ENCODE measurements at places on chromosomes 6 and 20. TPM values are rescaled to one million over a fixed set of nuclear protein-coding genes. Genes with fewer than 3 reads are reported as not detected.

DNA sequence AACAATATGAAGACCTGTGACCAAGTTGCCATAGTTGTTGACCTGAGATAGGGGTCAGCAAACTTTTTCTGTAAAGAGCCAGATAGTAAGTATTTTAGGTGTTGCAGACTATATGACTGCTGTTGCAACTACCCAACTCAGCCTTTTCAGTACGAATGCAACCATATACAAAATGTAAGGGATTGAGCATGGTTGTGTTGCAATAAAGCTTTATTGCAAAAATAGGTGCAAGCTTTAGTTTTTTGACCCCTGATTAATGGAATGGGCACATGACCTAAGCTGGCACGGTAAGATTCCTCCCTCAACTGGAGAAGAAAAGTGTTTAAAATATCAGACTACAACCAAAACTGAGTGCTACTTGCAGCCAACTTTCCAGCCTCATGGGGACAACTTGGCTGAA, 17.3 kb upstream of the EPM2A start:
- DNase-seq: no peak
- no peak overlapping the region for H3K4me3 ChIP-seq
- H3K4me1 ChIP-seq: peaks cover 5% of the 10 kb centered on the region
- peaks cover 2% of the 10 kb centered on the region for H3K36me3 ChIP-seq
- H3K27ac ChIP-seq: no peak overlapping the region

DNA sequence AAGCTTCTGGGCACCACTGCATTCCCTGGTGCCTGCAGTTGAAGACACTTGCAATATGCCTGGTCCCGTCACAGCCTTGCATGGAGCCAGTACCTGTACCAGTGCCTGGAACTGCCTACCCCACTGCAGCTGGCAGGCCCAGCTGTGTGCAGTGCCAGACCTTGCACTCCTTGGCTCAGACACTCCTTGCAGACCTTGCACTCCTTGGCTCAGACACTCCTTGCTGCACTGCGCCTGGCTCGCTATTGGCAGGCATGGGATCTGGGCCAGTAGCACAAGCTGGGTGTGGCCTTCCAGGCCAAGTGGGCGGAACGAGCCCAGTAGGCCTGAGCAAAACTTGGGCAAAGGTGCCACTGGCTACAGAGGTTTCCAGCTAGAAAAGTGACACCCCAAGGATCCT, 1189.1 kb downstream of the GRIK2 start:
- H3K27me3 ChIP-seq: no peaks in the 10 kb centered on the region
- no peak for DNase-seq
- no peaks in the 10 kb centered on the region for H3K36me3 ChIP-seq

DNA sequence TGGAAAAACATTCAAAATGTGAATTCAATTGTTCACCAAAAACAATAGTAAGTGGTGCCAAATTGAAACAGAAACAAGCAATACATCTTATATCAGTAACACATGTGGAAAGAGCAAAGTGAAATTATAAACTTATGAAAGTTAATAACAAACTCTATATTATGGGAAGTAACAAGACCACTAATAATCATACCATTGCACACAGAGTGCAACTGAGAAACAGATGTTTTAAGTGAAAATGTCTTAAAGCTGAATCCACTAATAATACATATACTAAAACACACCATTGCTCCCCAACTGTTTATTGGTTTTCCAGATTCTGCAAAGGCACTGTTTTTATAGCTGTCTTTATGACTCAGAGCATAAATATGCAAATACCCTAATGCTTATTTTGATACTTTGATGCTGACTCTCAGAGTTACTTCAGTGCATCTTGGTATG, 292.3 kb downstream of the RFPL4B start:
- H3K27me3 ChIP-seq: no peaks in the 10 kb centered on the region
- no peak overlapping the region for H3K4me3 ChIP-seq
- no peaks in the 10 kb centered on the region for H3K36me3 ChIP-seq

- no peak for DNase-seq
- no peak overlapping the region for H3K27ac ChIP-seq
- H3K4me3 ChIP-seq: no peak overlapping the region
- no peaks in the 10 kb centered on the region for H3K36me3 ChIP-seq
Measured at GRCh38 chr6:40411881-40412280, 175.3 kb downstream of the LRFN2 start.

DNA sequence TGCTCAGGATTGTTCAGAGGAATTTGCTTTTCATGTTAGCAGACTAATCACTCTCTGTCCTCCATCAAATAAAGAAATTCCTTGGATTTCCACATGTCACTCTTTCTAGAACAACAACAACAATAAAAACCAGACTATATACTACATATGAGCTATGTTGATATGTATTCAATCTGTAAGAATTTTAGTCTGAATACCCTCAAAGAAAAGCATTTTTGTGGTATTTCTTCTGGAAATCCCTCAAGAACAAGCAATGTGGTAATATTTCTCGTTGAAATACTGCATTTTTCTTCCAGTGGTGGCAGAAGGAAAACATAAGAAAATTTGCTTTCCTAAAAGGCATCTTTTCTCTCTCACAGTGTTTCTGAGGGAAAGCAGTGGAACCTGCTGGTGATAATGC, 312.6 kb upstream of the RSPO3 start:
- no peaks in the 10 kb centered on the region for H3K36me3 ChIP-seq
- H3K27me3 ChIP-seq: peaks cover 2% of the 10 kb centered on the region
- H3K27ac ChIP-seq: no peak overlapping the region

GRCh38 chr6:107730106-107730505, 94.0 kb downstream of the SCML4 start:
- H3K36me3 ChIP-seq: no peaks in the 10 kb centered on the region
- H3K4me1 ChIP-seq: peaks cover 78% of the 10 kb centered on the region
- DNase-seq: peak; percentile 72
- H3K27ac ChIP-seq: peak overlapping the region; percentile 74
- H3K27me3 ChIP-seq: no peaks in the 10 kb centered on the region
- peak overlapping the region; percentile 75 for H3K4me3 ChIP-seq

GRCh38 chr6:169972736-169973135, 221.3 kb downstream of the ERMARD start:
- no peaks in the 10 kb centered on the region for H3K4me1 ChIP-seq
- no peak overlapping the region for H3K4me3 ChIP-seq
- H3K27me3 ChIP-seq: peaks cover 5% of the 10 kb centered on the region

The GDAP1L1 gene
- total RNA-seq: not detected

The TSHZ2 gene
- total RNA-seq: 28.9 TPM

The FAM83C gene
- total RNA-seq: not detected

The MATN4 gene
- total RNA-seq: 0.70 TPM

The CALHM6 gene
- total RNA-seq: 3.4 TPM

The TRIM10 gene
- 0.38 TPM for total RNA-seq

Measured in activated CD4-positive, alpha-beta memory T cell treated with anti-CD3 and anti-CD28 coated beads for 36 hours (primary cell).